Caco-2 (cell line): ENCODE measurements at places on chromosomes 1 and 21.

- DNase-seq, result no peak
Measured at GRCh38 chr1:1899266-1899966, 8.5 kb upstream of the GNB1 start.

DNA sequence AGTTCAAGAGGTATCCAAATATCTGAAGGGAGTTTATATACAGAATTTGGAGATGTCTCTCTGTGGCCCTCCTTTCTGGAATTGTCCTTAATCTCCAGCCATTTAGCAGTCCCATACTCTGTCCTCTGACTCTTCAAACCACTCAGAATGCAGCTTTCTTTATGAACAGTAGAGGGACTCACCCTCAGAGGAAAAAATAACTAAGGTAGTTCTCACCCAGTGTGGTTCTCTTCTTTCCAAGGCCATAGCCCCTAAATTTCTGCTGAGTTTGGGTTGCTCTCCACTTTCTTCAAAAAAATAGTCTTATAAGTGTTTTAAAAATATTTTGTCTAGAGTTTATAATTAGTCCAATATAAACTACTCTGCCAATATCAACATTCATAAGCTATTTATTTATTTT lies 369.7 kb downstream of the MATN1 start:
- no peak for DNase-seq

- DNase-seq, result no peak
Measured at GRCh38 chr21:39077876-39078275, 105.4 kb downstream of the PSMG1 start.

- no peak for DNase-seq
Measured at GRCh38 chr1:1748686-1749321, 24.6 kb upstream of the CDK11A start.

- DNase-seq, result no peak
Measured at GRCh38 chr1:57489358-57490036, 65.6 kb upstream of the DAB1 start.

GRCh38 chr1:209593747-209594146 lies 10.2 kb downstream of the CAMK1G start:
- DNase-seq, result no peak

DNA sequence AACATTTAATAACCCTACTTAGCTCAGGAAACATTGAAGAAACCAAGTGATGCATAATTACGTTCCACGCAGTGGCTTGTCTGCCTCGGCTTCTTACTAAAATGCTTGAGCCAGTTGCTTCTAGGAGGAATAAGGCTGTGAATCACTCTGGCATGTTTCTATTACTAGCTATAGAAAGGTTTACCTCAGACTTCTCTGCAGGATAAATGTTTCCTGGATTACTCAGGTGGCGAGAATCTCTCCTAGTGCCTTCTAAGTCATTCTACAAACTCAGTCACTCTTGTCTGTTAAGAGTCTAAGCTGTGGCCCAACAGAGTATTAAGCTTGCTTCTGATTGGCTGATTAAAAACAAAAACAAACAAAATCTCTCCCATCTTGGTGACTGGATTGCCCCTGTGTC lies 92.0 kb upstream of the RALGPS2 start:
- DNase-seq, result no peak

DNA sequence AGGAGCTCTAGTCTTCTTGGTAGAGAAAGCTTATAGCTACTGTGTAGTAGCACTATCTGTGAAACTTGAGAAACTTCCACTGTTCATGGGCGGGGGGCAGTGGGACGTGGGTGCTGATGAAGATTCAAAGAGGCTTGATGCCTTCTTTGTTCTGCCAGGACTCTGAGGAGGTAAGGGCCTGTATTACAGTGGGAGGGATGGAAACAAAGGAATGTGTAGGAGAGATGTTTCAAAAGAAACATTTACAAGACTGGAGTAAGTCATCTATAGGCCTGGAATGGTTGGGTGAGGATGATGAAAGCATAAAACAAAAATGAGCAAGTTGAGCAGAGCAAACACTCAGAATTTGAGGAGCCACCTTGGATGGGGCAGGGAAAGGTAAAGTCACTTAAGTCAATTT lies 89.4 kb downstream of the C1orf21 start:
- no peak for DNase-seq

GRCh38 chr1:200530623-200531261 lies 89.8 kb downstream of the KIF14 start:
- DNase-seq, result no peak

DNA sequence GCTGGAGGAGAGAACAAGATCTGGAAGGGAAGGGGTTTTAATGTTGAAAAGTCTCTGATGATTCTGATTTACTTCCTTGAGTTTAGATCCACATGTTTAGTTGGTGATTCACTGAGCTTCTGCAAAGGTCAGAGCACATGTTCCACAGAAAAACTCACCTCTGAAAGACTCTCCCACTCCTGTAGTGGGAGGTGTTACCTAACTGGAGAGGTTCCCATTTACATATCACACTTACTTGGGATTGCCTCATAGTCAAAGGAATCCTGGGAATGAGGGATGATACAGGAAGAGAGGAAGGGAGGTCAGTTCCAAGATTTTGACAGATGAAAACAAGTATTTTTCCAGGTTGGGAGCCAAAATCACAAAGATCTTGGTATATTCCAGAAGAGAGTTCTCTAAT lies 2.7 kb upstream of the NTNG1 start:
- DNase-seq, result no peak

DNA sequence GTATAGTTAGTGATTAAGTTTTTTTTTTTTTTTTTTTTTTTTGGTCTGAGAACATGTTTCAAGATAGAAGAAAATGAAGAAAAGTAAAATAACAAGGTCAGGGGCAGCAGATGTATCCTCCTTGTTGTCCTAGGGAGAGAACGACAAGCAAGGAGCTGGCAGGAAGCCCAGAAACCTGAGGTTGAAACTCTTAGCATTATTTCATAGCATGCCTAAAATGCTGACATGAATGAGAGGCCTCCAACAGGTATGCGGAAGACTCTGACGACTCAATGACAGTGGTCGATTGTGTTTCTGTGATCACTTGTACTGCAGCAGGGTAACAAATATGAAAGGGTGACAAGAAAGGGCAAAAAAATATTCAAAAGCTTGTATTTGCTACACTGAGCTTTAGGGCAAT lies 415.9 kb downstream of the PLA2G4A start:
- no peak for DNase-seq

DNA sequence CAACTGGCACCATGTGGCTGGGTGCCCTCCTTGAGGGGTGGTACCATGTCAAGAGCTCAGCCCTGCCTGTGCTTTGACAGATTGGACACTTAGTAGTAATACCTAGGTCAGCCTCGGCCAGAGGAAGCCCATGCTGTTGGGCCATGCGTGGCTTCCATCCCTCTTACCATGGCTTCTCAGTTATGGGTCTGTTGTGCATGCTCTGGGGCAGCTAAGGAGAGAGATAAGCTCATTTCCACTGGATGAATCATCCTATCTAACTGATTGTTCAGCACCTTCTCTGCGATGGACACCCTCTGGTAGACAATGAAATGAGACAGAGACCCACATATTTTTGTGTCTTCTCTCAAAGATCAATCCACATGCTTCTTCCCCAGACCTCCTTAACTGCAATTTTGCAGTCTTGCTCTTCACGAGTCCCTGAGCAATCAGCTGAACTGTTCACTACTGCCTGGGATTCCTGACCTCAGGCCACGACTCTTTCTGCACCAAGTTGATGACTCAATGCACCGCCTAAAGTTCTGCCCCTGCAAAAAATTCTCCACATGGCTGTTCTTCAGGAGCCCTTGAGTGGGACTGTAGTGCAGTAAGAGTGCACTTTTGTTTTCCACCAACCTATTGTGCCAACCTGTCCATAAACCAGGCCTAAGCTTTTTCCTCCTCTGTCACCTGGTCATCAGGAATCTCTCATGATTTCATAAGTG lies 6.9 kb upstream of the TRIM62 start:
- no peak for DNase-seq

- peak; percentile 59 for DNase-seq
Measured at GRCh38 chr1:119885903-119886783, 10.2 kb downstream of the ADAM30 start.

DNA sequence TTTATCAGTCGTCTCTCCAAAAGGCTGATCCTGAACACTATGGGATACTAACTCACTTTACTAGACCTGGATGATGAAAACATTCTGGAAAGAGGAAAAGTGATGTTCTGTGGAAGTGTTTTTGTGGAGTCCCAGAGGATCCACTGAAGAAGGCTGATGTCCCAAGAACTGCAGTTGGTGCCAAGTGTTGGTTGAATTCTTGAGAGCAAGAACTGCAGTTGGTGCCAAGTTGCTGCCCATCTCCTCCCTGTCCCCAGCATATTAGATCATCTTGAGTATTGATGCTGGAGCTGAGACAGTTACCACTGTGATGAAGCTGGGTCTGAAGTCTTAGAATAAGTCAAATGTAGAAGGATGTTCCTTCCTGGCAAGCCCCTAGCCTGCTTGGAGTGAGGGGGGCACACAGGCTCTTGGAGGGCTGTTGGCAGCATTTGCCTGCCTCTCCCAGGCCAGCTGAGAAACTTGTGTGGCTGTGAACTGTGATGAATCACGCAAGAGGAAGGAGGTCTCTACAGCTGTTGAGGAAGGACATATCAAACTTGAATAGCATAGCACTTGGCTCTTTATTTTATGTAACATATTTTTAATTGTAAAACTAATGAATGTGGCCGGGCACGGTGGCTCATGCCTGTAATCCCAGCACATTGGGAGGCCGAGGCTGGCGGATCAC lies 48.1 kb downstream of the DNAJC6 start:
- no peak for DNase-seq

GRCh38 chr1:47482786-47483185 lies 44.9 kb downstream of the FOXD2 start:
- no peak for DNase-seq

DNA sequence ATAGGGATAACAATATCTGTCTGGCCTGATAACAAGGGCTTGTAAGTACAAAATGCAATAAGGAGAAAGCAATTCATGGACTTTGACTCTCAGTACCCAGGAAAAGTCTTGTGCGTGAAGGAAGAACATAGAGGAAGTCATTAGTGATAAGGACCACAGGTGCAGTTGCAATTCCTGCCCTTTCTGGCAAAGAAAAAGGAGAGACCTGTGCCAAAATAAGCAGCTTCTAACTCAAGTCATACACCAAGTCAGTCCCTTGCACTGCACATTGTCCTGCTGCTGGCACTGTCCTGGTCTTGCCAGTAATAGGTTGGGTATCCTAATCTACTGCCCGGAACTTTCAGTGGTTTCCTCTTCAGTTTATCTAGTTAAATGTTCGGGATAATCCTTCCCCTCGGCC lies 14.8 kb upstream of the SOD1 start:
- DNase-seq, result no peak

DNA sequence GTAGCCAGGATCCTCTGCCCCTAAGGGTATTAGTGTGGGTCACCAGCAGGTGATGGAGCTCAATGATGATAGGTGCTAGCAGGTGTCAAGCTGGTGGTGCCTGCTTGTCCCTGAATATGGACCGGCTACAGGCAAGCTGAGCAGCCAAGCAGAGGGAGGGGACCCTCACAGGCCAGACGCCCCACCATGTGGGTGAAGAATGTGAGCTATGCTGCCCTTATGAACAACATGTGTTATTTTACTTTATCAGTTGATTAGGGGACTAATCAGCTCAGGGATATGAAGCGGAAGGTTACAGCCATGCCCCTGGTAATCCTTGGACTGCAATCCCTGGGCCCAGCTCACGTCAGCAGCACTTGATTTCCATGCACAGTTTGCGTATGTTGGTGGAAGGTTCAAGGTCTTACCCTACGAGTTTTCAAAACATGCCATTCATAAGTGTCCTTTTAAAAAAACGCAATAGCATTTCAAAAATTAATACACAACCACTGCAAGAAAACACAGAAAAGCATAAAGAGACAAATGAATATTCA lies 106.0 kb downstream of the CDC7 start:
- no peak for DNase-seq

GRCh38 chr1:115643225-115643624 lies 1.5 kb downstream of the VANGL1 start:
- DNase-seq, result no peak

DNA sequence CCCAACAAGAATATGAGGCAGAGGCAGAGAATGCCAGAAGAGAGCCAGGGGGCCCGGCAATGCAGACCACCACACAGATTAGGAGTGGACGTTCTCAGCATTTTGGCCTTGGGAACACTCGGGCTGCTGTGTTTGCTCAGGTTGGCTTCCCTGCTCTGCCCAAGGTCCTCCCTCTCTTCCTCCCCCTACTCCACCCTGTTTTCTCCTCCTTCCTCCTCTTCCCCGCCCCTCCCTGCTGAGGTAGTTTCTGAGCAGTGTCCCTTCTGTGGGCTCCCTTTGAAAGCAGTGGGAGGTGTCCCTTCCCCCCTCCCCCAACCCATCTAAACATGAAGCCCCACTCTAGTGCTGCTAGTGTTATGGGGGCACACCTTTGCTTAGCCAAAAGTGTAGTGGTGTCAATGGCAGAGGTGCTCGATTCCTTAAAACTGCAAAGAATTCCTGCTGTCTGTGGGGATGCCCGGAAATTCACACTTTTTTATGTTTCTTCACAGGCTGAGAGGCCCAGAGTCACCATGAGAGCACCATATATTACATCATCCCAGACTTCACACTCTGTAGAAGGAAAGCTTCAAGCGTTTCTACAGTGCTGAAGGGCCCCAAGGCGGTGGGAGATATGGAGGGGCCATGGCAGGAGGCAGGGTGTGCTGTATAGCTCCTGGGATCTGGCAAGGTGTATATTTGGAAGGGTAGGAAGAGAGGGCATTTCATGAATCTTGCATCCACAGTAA lies at the start of gene HHIPL2:
Gene HHIPL2, minus strand, starts transcription at position 161 of the 728 bp plus-strand sequence. Its CDS starts 60 bp downstream, at position 101.
- no peak for DNase-seq

GRCh38 chr21:33109574-33110339 lies 39.8 kb downstream of the OLIG1 start:
- peak; percentile 19 for DNase-seq

GRCh38 chr1:243712242-243712641 lies 137.8 kb downstream of the AKT3 start:
- no peak for DNase-seq

GRCh38 chr1:199155166-199156019 lies 516.6 kb downstream of the PTPRC start:
- DNase-seq, result no peak
